ENCODE measurements at places on chromosomes 16 and 17.

DNA sequence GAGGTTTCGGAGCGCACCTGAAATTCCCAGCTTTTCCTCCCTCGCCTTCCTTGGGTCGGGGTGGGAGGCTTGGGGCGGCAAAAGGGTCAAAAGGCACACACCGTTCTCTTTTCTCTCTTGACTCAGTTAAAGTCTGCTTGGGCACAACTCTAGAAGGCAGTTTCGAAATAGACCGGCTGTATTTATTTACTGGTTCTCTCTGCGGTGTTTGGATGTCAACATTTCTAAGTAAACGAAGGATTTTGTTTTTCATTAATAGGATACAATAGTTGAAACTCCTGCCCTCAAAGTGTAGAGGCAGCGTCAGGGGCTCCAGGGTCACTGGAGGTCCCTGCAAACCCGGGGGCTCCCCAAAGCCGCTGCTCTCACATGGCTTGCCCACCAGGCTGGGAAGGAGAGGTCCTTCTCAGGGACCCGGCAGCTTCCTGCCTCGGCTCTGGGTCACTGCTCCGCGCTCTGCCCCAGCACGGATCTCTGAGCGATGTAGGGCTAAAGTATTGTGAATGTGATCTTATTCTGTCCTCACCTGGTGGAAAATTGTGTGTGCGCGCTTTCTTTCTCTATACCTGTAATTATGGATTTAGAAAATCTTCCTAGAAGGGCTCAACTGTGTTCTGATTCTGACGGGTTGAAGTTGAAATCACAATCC, 952 bp downstream of the BMERB1 start:
- no peak for DNase-seq

- DNase-seq: no peak
These were observed 1.0 kb downstream of the TOP2A start for GRCh38 chr17:40416671-40417070.

- no peak for DNase-seq
These were observed 8.1 kb downstream of the CNP start for GRCh38 chr17:41974658-41975057.

DNA sequence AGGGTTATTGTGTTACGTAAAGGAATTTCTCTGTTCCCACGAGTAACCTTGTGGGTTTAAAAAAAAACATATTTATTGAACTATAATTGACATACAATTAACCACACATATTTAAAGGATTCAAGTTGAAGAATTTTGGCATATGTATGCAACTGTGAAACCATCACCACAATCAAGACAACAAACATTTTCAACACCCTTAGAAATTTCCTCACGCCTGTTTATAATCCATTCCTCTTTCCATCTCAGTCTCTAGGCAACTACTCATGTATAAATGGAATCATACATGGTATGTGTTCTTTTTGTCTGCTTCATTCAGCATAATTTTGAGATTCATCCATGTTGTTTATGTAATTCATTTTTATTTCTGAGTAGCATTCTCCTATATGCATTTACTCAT, 104.0 kb downstream of the MRTFB start:
- DNase-seq: no peak

GRCh38 chr16:29784901-29785500, 5.5 kb upstream of the KIF22 start:
- DNase-seq: no peak

DNA sequence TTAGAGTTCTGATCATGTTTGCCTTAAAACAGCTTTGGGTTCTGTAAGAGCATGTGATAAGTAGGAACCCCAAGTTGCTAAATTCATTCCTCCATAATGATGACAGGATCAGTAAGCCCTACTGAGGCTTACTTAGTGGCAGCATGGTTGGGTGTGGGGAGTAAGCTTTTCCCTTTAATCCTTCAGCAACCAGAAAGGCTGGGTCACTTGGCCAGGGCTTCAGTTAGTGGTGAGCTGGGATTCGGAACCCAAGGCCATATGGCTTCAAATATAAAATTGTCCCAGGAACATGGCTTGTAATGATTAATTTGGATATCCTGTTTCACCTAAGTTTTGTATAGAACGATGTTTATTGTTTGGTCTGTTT, 850 bp downstream of the GINS3 start:
- DNase-seq: no peak

- DNase-seq: no peak
These were observed 500 bp downstream of the MAF start for GRCh38 chr16:79599837-79600637.

GRCh38 chr17:57946798-57947358, 8.3 kb downstream of the CUEDC1 start:
- DNase-seq: no peak

- no peak for DNase-seq
These were observed 16.4 kb downstream of the PLCD3 start for GRCh38 chr17:45115871-45116270.

DNA sequence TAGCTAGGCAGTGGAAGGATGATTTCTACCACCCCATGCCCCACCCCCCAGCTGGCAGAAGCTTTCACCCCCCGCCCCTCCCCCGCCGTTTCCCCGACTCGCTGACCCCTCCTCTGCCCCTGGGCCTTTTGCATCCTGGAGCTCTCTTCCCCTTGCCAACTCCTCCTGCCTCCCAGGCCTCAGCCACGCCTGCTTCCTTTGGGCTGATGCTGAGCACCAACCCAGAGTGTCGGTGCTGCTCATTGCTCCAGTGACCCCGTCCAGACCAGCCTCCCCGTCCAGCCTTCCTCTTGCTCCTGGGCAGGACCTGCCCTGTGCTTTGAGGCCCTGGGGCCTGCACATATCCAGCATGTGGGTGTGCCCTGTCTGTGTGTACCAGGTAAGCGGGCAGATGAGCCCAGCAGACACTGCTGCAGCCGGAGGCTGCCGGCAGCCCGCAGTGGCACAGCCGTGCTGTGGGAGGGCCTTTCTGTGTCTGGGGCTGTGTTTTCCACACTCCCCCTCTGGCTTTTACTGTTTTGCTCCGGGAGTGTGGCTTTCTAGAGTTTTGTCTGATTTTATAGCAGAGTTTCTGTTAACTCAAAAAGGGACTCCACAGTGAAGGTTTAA, 72.9 kb downstream of the JPH3 start:
- DNase-seq: no peak

DNA sequence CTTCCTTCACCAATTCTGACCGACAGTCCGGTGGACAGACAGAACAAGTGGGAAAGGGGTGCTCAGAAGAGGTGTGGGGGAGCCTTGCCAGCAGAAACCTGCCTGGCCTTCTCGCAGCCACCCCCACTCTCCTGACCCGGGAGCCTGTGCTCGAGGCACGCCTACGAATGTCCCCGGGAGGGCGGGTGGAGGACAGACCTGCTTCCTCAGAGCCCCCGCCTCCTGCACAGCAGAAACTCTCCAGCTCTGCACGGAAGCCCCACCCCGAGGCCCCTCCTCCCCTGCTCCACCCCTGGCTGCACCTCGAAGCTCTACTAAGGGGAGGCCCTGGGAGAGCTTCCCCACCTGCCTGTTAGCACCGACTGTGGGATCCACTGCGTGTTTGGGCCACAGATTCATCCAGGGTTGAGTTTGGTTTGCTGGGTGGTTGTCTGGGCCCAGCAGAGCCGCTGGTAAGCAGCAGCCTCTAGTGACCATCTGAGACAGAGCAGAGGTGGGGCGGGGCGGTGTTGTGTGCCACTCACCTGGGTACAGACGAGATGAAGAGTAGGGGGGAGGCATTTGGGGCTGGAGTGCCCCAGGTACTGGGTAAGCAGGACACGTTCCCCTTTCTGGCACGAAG, 6.2 kb downstream of the TAF1C start:
- no peak for DNase-seq

DNA sequence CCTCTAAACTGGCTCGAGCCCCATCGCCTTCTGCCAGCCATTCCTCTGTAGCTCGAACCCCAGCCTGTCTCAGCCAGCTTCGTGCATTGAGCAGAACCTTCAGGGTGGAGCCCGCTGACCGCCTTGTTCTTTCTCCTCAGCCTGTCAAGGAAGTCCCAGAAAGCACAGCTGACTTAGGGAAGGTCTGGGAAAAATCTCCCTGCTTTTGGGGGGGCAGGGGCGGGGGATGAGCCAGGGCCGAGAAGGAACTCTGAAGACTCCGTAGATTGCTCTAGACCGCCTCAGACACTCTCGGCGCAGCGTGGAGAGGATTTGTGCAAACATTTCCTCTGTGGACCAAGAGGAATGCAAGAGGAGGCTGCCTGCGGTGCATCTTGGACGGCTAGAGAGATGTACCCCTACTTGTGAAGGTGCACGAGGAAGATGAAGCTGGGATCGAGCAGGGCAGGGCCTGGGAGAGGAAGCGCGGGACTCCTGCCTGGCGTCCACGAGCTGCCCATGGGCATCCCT, at the start of gene GLP2R:
Gene GLP2R (plus strand): TSS at position 284 of the 510 bp plus-strand sequence. CDS start 140 bp downstream, at position 424.
- DNase-seq: no peak

DNA sequence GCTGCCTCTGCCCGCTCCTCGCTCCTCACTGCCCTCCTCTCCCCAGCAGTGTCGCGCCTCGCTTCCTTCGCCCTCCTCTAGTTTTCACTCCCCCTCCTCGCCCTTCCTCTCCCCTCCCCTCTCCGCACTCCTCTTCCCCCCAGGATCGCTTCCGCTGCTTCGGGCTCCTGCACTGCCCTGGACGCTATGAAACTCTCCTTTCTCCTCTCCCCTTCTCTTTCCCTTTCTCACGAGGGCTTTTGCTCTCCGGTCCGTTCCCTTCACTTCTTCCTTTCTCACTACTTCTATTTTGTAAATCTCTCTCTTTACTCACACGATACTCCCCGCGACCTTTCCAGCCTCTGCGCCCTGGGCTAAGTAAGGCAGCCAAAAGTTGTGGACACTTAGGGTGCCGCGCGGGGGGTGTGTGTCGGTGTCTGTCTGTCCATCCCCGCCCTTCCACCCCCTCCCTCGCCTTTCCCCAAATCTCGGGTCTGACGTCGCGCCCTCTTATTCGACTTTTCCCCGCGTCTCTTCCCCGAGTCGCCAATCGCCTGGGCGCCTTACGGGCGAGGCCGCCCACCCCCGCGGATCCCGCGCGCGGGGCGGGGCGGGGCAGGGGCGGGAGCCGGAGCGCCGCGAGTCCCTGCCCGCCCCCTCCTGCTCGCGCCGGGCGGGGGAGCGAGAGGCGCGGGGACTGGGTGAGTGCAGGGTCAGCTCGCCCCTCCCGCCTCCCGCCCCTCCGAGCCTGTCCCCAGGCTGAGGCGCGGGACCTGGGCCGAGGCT, at the start of gene IRX3:
Gene IRX3 (minus strand): TSS at position 422 of the 765 bp plus-strand sequence. CDS start 737 bp downstream, outside the sequence.
- peak; percentile 38 for DNase-seq

- no peak for DNase-seq
These were observed 1.6 kb upstream of the SLC5A10 start for GRCh38 chr17:18950346-18950745.

DNA sequence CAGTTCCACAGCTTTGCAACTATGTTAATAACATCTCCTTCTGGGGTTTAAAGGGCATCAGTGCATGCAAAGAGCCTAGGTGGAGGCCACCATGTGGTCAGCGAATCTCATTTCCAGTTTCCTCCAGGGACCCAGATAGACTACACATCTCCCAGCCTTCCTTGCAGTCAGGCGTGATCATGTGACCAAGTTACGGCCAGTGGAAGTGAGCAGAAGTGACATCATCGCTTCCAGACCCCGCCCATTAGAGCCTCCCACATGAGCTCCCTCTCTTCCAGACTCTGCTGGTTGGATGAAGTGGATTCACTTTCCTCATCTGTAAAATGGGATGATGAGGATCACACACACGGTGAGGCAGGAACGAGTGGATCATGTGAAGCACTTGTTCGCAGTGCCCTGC, 27.4 kb upstream of the KDM8 start:
- no peak for DNase-seq

DNA sequence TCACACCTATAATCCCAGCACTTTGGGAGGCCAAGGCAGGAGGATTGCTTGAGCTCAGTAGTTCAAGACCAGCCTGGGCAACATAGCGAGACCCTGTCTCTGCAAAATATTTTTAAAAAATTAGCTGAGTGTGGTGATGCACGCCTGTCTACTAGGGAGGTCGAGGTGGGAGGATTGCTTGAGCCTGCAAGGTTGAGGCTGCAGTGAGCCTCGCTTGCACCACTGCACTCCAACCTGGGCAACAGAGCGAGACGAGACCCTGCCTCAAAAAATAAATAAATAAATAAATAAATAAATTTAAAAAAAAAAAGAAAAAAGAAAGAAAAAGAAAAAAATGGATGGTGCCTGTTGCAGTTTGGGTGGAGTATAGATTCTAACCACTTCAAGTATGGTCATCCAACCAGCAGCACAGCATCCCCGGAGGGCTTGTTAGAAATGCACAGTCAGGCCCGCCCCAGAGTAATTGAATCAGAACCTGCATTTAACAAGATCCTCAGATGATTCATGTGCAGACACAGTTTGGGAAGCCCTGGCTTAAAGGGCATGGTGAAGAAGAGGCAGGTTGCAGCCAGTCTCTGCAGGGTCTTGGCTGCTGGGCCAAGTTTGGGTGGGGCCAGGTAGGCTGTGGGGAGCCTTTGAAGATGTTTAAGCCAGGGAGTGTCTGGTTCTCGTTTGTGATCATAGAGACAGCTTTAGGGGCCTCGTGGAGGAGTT, 40.8 kb downstream of the MRC2 start:
- no peak for DNase-seq

DNA sequence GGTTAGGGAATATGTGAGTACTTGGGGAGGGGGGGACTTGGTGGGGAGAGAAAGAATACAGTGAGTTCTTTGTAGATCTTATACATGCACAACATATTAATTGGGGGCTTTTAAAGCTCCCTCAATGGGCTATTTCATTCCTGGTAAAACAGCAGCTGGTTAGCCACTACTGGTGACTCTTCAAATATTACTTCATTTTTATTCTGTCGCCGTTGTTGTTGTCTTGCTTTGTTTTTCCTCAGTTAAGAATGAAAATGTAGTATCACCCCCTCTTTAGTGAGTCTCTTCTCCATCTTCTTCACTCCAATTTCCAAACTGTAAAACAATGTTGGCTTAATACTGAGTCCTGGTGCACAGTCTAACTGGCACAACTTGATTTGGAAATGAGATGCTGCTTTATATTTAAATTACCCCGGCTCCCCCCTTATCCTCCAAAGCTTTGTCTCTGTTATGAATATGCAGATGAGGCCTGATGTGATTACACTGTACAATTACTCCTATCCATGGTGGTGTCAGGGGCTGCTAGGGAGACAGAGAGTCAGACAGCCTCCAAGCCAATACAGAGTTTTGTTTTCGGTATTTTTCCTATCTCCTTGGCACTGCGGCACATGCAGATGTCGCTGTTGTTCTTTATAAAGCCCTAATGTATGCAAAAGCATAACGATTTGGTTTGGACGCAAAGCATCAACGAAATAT, 256.9 kb upstream of the PMFBP1 start:
- no peak for DNase-seq

- no peak for DNase-seq
These were observed 6.6 kb upstream of the SALL1 start for GRCh38 chr16:51157698-51158097.

- no peak for DNase-seq
These were observed 37.6 kb downstream of the ZZEF1 start for GRCh38 chr17:4105232-4105631.

DNA sequence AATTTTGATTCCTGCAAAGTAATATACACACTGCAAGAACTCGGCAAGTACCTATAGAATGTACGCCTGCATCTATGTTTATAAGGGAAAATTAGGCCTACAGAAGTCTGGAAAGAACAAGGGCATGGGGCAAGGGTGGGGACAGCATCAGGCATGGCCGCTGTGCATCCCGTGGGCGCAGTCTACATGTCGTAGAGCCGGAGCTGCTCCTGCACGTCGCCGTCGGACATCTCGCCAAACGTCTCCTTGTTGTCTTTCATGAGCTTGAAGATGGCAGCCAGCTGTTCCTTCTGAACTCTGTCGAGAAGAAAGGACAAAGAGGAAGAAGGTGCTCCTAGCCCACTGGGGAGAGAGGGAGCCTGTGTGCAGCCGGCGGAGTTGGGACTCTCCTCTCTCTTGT, 33.4 kb downstream of the MXRA7 start:
- DNase-seq: no peak

GRCh38 chr16:79805621-79806020, 205.1 kb upstream of the MAF start:
- DNase-seq: peak; percentile 49
